ENCODE measurements at places on chromosomes 16 and 17.
A peak's percentile ranks its signal among the peaks of the same experiment; 100 is the strongest.

DNA sequence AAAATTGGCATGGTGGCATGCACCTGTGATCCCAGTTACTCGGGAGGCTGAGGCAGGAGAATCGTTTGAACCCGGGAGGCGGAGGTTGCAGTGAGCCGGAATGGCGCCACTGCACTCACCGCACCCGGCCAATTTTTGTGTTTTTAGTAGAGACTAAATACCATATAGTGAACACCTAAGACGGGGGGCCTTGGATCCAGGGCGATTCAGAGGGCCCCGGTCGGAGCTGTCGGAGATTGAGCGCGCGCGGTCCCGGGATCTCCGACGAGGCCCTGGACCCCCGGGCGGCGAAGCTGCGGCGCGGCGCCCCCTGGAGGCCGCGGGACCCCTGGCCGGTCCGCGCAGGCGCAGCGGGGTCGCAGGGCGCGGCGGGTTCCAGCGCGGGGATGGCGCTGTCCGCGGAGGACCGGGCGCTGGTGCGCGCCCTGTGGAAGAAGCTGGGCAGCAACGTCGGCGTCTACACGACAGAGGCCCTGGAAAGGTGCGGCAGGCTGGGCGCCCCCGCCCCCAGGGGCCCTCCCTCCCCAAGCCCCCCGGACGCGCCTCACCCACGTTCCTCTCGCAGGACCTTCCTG lies at the start of gene HBQ1:
Gene HBQ1 (plus strand): TSS at position 359 of the 575 bp plus-strand sequence. CDS start 28 bp downstream, at position 387.
- peak; percentile 83 for DNase-seq

GRCh38 chr16:54362591-54363206 lies 76.1 kb upstream of the IRX3 start:
- no peak for DNase-seq

DNA sequence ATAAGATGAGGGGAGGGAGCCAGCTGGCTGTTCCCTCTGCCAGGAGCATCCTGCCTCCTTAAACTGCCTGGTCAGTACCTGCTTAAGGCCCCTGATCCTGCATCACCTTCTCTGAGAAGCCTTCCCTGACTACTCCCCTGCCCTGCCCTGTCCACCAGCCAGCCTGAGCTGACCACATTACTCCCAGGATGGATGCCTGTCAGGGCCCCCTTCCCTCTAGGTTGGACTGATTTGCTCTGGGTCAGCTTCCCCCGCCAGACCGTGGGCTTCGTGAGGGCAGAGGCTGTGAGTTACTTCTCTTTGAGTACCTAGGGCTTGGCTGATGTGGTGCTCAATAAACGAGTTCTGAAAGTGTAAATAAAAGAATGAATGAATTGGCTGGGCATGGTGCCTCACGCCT lies 63.3 kb downstream of the WSB1 start:
- no peak for DNase-seq

- DNase-seq, result peak; percentile 88
Measured at GRCh38 chr16:46658925-46659324, 30.1 kb downstream of the VPS35 start.

DNA sequence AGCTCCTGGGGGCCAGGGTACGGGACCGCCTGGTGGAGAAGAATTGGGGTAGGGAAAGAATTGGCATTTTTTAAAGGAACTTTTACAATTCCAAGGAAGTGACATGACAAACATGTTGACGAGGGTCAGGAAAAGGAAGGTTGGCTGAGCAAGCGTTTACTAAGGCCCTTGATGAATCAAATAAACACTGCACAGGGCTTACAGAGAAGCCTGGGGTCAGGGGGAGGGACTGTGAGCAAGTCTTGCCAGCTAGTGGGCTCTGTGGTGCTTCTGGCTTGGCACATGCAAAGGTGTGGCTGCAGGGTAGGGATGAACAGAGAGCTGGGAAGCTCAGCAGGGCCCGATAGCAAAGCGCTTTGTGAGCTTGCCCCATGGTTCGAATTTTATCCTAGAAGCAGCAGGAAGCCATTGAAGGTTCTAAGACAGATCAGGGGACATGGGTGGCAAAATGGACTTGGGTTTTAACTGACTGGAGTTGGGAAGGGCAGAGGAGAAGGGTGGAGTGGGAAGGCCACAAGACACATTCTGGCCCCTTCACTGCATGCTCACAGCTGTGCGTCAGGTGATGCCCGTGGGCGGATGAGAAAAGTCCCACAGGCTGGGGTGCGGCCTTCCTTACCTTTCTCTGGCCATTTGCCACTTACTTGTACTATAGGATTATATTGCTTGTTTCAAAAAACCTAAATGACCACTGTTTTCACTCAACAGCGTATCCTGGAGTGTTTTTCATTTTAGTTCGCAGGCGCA lies 117.8 kb downstream of the SOCS1 start:
- DNase-seq, result no peak

DNA sequence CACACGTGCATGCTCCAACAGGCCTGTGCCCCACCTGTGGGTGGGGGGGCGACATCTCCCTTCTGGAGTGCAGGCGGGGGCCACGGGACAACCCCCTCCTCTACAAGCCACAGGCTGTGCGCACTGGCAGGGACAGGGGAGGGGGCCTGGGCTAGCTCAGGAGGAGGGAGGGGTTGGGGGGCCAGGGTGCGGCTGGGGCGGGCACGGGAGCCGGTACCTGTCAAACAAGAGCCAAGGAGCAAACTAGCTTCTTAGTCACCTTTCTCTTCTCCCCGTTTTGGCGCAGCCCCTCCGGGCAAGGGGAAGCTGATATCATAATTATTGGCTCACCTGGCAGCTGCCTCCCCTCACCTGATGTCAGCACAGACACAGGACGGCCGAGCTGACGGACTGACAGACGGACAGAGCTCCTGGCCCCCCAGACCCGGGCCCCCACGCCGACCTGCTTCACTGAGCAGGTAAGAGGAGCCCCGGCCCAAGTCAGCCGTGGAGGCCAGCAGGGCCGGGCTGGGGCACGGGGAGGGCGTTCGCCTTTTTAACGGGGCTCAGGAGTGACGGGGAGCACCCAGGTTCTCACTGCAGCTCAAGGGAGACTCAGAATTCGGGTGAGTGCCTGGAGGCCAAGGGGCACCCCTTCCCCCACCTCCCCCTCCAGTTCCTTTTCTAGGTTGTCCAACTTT lies at the start of gene FOXN1:
Gene FOXN1 (plus strand): TSS at position 363 of the 680 bp plus-strand sequence. CDS start 17,622 bp downstream, outside the sequence.
- DNase-seq, result no peak

DNA sequence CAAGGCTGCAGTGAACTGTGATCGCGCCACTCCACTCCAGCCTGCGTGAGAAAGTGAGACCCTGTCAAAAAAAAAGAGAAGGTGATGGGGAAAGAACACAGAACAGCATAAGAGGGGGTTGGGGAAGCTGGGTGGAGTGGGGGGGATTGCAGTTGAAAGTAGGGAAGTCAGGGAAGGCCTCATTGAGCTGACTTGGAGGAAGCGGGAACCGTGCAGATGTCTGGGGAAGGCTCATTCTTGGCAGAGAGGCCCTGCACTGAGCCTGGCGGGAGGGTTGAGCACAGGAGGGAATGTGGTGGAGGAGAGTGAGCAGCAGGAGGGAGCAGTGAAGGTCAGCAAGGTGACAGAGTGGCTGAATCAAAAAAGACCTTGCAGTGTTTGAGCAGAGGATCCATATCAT lies 26.9 kb downstream of the IL4R start:
- no peak for DNase-seq

DNA sequence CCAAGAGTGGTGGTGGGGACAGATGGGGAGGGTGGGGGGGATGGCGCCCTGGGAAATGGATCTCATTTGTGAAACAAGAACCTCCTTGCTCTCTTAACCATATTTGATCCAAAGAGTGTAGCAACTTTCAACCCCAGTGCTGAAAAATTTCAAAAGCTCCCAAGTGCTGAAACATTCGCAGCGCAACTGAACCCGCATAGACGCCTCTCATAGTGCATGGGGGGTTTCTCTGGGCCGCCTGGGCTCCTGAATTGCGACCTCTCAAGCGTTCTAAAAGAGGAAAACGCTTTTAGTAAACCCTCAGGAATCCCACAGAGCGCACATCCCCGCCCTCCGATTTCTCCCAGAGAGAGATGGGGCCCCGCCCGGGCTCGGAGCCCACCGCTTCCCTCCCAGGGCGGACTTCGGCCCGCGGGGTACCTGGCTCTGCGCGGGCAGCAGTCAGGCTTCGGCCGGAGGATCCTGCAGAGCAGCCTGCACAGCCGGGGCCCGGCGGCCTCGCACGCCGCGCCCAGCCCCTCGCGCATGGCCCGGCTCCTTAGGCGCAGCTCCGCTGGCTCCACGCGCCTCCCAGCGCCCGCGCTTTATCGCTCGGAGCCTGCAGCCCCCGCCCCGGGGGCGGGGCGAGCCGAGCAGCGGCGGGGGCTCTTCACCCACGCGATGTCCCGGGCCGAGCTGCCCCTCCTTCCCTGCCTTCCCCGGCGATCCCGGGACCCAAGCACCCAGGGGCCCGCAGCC lies 7.0 kb downstream of the NOS2 start:
- DNase-seq, result peak; percentile 54

- peak; percentile 63 for DNase-seq
Measured at GRCh38 chr16:11386791-11387546, 41.7 kb downstream of the RMI2 start.

- DNase-seq, result no peak
Measured at GRCh38 chr17:43315858-43316521, 82.2 kb upstream of the RNU2-1 start.

DNA sequence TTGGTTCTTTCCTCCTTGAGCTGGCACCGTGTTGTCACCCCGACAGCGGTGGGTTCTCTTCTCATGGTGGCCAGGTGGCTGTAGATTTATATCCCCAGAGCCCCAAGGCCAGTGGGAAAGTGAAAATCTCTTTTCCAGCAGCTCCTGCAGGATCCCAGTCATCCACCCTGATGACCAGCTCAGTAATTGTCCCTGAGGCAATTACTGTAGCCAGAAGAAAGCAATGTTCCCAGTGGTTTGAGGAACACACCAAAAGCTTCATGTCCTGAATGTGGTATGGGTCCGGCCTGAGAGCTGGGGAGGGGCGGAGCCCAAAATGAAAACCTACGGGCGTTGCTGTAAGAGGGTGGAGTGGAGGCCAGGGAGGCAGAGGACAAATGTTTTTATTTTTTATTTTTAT lies 69.0 kb downstream of the WSB1 start:
- no peak for DNase-seq

DNA sequence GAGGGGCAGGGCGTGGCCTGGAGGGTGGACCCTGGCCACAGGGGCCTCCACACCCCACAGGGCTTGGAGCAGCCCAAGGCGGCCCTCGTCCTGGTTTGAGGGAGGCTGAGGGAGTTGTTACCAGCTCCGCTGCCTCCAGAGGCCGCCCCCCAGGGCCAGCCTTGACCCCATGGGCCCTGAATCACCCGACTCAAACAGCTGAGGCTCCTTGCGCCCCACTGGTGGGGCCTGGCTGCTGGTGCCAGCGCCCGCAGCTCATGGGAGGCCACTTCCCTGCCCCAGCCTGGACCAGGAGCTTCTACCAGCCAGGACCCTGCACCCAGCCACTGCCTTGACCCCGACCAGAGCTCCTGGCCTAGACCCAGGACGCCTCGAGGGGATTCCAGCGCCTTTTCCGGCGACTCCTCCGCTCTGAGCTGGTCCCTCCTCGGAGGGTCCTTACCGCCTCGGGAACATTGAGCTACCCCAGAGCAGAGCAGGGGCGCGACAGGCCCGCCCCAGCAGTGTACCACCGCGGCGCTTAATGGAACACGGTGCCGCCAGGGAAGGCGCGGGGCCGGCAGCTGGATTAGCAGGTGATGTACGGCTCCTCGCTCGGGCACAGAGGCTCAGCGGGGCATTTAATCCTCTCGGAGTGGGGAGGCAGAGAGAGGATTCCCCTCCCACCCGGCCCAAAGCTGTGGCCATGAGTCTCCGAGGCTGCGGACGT lies 37.2 kb downstream of the GSE1 start:
- no peak for DNase-seq

GRCh38 chr16:80947708-80948625 lies 58.7 kb downstream of the CMC2 start:
- no peak for DNase-seq

- DNase-seq, result no peak
Measured at GRCh38 chr16:47309581-47310312, 151.1 kb downstream of the ITFG1 start.

- peak; percentile 89 for DNase-seq
Measured at GRCh38 chr16:81004646-81005353, 1.9 kb downstream of the CMC2 start.

DNA sequence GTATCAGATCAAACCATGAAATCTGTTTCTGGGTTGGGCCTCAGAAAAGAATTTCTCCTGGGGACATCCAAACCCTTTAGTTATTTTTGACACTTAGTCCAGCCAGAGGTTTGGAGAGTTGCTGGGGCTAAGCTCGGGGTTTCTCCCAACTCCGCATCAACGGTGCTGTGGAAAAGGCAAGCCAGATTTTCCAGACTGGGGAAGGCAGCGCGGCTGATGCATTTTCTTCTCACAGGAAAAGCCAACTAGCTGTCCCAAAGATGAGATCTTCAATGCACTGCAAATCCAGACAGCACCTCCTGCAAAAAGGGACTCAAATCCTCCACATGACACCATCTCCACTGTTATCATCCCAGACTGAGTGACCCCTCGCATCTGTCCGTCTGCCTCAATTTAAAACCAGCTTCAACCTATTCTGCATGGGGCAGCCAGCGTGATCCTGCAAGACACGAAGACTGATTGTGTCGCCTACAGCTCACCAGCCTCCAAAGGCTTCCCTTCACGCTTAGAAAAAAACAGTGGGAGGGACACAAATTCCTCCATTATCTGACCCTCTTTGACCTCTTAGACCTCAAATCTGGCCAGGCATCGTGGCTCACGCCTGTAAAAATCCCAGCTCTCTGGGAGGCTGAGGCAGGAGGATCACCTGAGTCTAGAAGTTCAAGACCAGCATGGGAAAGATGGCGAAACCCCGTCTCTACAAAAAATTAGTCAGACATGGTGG lies 62.0 kb downstream of the GAS7 start:
- DNase-seq, result no peak

DNA sequence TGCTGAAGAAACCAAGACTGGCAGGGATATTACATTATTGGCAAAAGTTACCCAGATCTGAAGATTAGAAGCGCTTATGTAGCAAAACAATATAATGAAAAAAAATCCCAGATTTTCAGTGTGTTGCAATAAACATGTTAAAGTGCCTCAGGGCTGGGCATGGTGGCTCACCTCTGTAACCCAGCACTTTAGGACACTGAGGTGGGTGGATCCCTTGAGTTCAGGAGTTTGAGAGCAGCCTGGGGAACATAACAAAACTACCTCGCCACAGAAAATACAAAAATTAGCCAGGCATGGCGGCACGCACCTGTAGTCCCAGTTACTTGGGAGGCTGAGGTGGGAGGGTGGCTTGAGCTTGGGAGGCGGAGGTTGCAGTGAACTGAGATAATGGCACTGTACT lies 6.8 kb downstream of the ZNF207 start:
- no peak for DNase-seq

Data from hematopoietic multipotent progenitor cell treated with erythropoietin and hydrocortisone succinate and interleukin-3 and kit ligand, for 4 days (in vitro differentiated cells).